Left ventricle myocardium inferior (tissue), 1 donor: ENCODE measurements at places on chromosomes 16 and 17.

GRCh38 chr16:78844682-78845081, 745.2 kb downstream of the WWOX start:
- no peak for DNase-seq

DNA sequence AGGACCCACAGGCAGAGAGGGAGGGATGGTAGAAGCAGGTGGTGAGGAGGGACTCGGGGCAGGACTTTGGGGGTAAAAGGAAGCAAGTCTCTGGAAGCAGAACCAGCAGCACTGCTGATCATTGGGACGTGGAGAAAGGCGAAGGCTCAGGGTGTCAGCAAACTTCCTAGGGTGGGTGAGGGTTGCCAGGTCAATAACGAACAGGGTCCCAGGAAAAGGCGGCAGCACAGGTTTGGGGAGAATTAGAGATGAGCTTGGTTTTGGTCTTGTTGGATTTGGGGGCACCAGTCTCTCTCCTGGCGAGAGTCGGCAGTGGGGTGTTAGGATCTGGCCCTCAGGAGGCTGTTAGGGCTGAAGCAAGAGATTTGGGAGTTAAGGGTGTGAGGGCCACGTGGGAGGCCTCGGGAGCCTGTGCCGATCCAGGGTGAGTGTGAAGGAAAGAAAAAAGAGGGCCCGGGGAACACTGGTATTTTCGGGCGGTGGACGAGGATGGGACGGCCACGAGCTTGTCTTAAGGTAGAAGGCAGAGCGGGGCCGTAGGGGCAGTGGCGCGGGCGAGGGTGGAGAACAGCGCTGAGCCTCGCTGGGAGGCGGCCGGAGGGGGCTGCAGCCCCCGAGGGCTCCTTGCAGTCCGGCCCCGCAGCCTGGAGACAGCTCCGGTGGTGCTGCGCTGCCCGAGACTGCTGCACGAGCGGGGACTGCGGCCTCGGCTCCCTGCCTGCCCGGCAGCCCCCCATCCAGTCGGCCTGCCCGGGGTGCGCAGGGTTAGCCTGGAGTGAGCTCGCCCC, 765 bp upstream of the ADORA2B start:
- no peak for DNase-seq

DNA sequence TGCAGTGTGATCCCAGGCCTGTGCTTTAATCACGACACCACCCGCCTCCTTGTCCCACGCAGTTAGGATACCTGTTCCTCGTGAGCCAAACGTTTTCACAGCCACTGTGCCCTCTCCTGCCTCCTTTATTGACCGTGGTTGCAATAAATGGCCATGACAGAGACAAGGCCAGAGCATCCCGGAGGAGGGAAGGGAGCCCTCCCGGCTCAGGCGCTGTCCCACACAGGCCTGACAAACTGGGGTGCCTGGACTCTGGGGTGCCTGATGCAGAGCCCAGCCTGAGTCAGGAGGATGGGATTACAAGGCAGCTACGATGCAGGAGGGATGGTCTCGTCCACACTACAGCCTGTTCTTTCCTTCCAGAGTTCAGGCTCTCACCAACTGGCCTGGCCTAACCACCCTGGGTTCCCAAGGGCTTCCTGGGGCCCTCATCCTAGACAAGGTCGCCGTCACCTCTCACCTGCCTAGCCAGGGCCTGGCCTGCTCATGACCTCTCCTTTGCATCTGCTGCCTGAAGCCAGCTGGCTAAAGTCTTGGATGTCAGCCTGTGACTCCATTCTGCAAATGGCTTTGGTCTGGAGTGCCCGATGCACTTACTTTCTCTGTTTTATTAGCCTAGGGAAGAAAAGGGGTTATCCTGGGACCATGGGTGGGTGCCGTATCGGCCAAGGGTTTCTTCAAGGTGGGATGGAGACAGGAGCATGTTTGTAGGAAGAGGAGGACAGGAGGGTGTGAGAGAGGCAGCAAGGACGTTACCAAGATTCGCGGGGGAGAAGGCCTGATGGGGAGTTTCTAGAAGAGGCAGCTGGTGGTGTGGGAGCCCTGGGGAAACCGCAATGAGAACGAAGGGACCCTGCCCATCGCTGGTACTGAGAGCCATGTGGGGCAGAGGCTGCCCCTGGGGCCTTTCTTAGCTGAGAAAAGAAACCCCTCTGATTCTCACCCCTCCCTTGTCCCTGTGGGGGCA, 234.3 kb upstream of the TNRC6C start:
- DNase-seq: no peak

GRCh38 chr17:35578929-35579432, 610 bp upstream of the PEX12 start:
- DNase-seq: no peak

- DNase-seq: no peak
Observed at GRCh38 chr17:64198331-64199090, 64.5 kb downstream of the TEX2 start.
